Right lobe of liver (tissue), 6 donors: ENCODE measurements at places on chromosomes 6 and 20. TPM values are rescaled to one million over a fixed set of nuclear protein-coding genes. Genes with fewer than 3 reads are reported as not detected.

The GNRH2 gene
- 0.81 TPM for total RNA-seq

The PLA2G7 gene
- 2.7 TPM for total RNA-seq

The CD83 gene
- 0.32 TPM for total RNA-seq

The CGA gene
- not detected for total RNA-seq

DNA sequence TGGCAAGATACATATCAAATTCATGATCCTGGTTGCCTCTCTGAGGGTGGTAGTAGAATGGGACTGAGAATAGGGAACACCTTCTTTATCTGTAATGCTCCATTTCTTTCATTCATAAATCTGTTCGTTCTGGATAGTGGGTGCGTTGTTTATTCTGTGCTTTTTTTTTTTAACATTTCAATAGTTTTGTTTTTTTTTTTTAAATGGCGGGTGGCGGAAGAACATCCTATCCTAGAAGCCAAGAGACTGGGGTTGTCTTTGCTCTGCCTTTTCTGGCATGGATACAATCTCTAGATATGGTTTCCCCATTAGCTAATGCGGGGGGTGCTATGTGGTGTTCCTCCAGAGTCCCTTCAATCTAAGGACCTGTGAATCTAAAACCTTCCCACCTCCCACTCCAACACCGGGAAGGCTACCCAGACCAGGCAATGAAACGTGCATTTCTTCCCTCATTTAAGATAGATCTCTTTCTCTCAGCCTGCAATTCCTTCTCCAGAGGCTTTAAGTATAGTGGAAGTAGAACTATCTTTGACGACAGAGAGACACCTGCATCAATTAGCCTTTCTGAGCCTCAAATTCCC, 883 bp upstream of the CCDC28A start:
- no peak for DNase-seq

DNA sequence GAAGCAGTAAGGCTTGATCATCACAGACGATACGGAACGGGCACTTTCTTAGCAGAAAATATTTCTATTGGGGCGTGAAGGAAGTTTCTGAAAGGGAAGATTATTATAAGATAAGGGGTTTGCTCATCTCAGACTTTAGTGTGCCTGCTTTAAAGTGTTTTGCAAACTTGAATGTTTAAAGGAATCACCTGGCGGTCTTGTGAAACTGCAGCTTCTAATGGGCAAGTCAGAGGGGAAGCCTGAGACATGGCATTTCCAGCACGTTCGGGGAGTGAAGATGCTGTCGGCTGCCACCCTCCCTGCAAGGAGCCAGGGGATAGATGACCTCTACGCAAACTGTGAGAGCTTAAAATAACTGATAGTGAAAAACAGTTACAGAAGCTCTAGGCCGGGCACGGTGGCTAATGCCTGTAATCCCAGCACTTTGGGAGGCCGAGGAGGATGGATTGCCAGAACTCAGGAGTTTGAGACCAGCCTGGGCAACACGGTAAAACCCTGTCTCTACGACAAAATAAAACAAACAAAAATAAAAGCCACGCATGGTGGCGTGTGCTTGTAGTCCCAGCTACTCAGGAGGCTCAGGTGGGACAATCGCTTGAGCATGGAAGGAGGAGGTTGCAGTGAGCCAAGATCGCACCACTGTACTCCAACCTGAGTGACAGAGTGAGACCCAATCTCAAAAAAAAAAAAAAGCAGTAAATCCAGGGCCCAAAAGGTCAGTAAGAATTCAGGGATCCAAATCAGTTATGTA, 2.3 kb upstream of the KIF16B start:
- DNase-seq: no peak

GRCh38 chr6:158369241-158369640, 57.0 kb downstream of the TULP4 start:
- DNase-seq: no peak

GRCh38 chr6:81892891-81893290, 140.4 kb upstream of the TENT5A start:
- no peak for DNase-seq

GRCh38 chr6:83309344-83309743, 116.2 kb downstream of the RWDD2A start:
- DNase-seq: no peak

DNA sequence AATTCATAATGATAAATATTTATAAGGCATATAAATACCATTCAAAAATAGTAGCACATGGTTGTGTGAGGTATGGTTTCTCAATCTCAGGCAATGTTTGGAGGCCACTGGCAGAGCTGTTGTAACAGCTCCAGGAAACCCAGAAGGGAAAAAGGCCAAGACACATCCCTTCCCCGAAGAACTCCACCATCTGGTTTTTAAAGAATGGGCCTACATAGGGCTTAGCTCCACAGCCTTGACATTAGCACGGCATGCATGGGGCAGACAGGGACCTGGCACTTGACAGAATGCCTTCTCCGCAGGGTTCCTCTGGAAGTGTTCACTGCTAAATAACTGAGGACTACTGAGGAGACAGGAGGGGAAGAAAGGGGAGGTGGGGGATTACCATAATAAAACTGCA, 16.1 kb upstream of the FOXO3 start:
- DNase-seq: no peak

- no peak for DNase-seq
Observed at GRCh38 chr6:38976801-38977500, 71.6 kb upstream of the GLP1R start.
